ENCODE measurements at places on chromosomes 7 and 10.

- no peak for DNase-seq
Observed at GRCh38 chr7:32153006-32153405, 82.8 kb upstream of the PDE1C start.

DNA sequence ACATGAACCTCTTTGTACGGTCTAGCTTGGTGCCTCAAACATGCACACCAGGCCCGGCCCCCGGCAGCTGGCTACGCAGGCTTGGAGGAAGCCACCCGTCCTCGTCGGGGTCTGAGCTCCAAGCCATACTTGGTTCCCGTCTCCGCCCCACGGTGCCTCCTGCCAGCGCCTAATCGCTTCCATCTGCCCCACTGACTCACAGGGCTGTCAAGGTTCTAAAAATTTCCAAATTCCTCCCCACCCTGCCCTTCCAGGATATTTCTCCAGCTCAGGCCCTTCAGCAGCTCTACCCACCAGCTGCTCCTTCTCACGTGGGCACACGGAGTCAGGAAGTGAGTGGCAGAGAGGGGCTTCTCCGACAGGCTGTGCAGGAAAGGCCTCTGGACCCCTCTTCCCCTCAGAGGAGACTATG, 38.8 kb downstream of the TMEM270 start:
- peak; percentile 95 for DNase-seq

- DNase-seq: peak; percentile 17
Observed at GRCh38 chr10:310371-310770, 175.1 kb downstream of the ZMYND11 start.

DNA sequence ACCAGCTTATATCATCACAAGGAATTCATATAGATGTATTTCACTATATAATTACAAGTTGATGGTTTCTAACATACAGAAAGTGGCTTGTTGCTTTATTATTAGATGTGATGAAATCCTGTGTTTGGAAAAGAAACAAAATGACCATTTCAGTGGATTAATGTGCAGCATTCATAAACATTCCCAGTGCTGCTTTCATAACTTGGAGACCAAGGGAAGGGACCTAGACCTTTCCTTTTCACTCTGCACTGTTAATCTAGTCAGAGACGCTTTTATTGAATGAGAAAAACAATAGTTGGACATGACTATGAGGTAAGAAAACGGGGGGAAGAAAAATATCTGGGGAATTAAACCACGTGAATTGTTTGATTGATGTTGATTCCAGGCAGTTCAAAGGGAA, 160.0 kb downstream of the HDAC9 start:
- no peak for DNase-seq

- DNase-seq: peak; percentile 8
Observed at GRCh38 chr10:13271552-13272163, 28.2 kb downstream of the PHYH start.

DNA sequence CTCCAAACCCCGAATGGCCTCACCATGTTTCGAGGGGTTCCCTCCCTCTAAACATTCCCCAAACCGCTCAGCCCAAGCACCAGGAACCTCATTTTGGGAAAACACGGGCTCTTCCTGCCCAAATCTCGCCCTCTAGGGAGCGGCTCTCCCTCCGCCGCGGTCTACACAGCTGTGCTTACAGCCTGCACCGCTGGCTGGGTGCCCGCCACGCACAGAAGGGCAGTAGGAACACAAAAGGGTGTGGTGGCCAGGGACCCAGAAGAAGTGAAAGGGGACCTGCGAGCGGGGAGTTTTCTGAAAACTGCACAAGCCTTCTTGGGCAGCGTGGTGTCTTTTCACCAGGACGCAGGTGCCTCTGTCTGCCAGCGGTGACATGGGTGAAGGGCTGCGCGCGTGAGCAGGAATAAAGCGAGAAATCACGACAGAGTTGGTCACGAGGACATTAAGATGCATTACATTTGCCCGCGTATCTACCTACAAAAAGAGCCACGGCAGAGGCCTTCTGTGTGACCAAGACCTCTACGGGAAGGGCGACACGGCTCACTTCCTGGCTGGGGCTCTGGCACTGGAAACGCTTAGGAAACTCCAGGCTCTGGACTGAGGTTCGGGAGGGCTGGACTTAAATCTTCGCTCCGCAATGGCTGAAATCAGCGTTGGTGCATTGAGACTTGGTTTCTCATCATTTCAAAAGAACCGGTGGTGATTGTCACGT, 171.7 kb downstream of the LSM5 start:
- DNase-seq: no peak

GRCh38 chr10:50325449-50326171, 74.3 kb upstream of the ASAH2 start:
- DNase-seq: peak; percentile 98

DNA sequence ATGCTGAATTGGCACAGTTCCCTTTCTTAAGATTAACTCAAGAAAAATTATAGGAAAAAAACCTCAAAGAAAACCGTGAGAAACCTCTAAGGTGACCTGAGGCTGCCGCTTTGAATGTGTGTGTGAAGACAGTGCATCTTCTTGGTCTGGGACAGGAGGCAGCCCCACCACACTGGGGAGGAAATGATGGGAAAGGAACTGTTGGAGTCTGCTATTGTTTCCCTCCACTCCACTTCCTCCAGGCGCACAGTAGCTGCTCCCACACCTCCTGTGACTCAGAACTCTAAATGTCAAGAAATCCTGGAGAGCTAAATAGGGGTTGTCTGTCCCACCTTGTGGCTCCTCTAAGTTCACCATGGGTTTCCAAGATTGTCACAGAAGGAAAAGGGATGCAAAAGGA, 179.4 kb downstream of the PDE1C start:
- DNase-seq: no peak

DNA sequence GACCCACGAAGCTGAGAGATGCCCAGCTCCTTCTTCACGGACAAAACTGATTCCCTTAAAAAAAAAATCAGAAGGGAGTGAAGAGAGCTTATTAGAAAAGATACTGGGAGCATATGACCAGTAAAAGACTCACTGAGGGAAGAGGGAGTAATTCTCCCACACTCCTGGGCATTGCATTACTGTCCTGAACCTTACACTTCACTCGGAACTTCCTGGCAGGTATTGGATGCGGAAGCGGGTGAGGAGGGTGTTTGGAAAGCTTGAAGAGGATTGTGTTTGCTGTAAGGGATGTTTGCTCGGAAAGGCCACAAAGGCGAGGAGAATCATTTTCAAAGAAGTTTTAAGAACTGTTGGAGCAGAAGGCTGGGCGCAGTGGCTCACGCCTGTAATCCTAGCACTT, 375 bp downstream of the HKDC1 start:
- no peak for DNase-seq

Data from fibroblast of mammary gland (primary cell).